ENCODE measurements at places on chromosomes 4 and X.

- no peak for DNase-seq
Measured at GRCh38 chr4:10590896-10591295, 93.7 kb downstream of the CLNK start.

GRCh38 chr4:145644699-145645098, 25.5 kb downstream of the MMAA start:
- no peak for DNase-seq

GRCh38 chrX:153780678-153781427, at the start of gene SRPK3:
Gene SRPK3 (plus strand): TSS chrX:153781041. CDS start chrX:153781087, 46 bp downstream.
- DNase-seq, result no peak

DNA sequence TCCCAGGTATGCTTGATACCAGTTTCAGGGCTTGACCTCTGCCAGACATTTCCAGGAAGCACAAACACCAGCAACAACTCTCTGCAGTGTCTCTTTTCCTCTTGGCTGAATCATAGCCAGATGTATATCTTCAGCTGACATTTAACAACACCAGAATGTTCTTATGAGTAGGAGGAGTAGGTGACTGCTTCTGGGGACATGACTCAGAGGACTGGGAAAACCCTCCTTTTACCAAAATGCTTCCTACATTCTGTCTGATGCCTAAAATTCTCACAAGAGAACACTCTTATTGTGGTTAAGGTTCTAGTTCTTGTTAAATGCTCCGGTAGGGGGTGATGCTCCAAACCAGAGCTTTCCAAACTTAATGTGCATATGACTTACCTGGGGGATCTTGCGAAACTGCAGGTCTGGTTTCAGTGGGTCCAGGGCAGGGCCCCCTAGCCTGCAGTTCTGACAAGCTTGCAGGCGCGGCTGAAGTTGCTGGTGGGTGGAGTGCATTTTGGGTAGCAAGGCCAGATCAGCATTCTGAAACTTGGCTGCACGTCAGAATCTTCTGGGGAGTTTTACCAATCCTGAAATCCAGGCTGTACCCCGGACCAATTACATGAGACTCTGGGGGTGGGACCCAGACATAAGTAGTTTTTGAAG, 329.3 kb upstream of the RPS6KA3 start:
- DNase-seq, result no peak

DNA sequence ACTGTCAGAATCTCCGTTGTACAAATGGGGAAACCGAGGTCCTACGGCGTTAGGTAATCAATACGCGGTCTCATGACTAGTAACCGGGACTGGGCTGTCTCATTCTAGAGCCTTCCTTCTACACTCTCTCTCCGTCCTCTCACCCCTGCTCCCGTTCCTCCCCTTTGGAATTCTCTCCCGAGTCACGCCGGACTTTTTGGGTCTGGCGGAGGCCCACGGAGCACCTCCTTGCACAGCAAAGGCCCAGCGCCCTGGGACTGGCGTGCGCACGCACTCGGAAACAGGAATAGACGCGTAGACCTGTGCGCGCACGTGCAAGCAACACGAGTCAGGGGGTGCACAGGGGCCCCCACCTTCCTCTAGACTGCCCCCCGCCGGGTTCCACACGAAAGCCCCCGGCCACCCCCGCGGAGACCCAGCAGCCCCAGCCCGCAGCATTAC, 361 bp downstream of the QDPR start:
- DNase-seq, result peak; percentile 81

DNA sequence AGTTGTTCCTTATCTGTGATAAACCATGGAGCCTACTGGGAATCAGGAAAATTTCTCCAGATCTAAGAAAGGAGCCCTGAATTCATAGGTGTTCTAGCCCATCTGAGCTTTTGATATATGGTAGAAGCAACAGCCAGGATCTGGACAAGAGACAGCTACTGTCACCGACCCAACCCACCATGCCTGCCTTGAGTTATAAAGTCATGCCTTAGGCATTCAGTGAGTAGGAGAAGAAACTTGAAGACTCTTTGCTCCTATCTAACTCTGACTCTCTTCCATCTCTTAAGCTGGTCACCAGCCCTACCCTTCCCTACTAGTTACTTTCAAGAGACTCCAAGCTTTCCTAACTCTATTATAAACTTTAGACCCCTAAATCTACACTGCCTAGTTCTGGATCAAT, 83.9 kb upstream of the FAM9B start:
- no peak for DNase-seq

GRCh38 chr4:137253949-137254348, 278.3 kb downstream of the PCDH18 start:
- no peak for DNase-seq

GRCh38 chrX:41045960-41046567, 39.2 kb upstream of the USP9X start:
- no peak for DNase-seq

DNA sequence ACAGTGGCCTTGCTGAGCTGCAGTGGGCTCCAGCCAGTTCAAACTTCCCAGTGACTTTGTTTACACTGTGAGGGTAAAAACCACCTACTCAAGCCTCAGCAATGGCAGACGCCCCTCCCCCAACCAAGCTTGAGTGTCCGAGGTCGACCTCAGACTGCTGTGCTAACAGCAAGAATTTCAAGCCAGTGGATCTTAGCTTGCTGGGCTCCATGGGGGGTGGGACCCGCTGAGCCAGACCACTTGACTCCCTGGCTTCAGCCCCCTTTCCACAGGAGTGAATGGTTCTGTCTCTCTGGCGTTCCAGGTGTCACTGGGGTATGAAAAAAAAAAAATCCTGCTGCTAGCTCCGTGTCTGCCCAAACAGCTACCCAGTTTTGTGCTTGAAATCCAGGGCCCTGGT, 168.9 kb upstream of the INTU start:
- DNase-seq, result no peak

GRCh38 chrX:33989936-33990335, 142.2 kb downstream of the FAM47A start:
- no peak for DNase-seq

Data from mucosa of descending colon (tissue), 3 donors.